ENCODE measurements at places on chromosomes 7 and 10. TPM values are rescaled to one million over a fixed set of nuclear protein-coding genes. Genes with fewer than 3 reads are reported as not detected.

- no peak for DNase-seq
These were observed 780 bp downstream of the CYP3A5 start for GRCh38 chr7:99679032-99679399.

PITX3 gene
- total RNA-seq = not detected

SFTPA1 gene
- total RNA-seq = not detected

DNA sequence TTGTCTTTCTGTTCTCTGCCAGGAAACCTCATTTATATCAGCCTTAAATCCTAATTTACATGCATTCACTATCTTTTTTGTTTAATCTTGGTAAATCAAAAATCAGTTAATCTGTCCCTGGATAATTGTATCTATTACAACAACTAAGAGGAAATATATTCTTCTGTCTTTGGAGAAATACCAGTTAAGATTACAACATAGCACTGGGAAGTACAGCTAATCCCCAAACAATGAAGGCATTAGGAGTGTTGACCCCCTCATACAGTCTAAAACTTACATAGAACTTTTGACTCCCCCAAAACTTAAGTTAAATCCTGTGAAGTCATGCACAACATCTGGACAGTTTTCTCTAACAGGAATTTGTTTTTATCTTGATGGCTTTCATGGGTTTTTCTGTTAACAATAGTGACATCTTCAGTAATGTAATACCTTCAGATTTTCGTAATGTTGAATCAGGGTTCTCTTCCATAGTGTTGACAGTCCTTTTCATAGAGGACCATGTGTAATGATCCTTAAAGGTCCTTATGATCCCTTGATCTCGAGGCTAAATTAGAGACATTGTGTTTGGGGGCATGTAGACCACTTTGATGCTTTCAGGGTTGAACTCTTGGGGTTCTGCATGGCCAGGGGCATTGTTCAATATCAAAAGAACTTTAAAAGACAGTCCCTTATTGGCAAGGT lies 24.1 kb upstream of the ABCC2 start:
- DNase-seq = peak; percentile 79

DNA sequence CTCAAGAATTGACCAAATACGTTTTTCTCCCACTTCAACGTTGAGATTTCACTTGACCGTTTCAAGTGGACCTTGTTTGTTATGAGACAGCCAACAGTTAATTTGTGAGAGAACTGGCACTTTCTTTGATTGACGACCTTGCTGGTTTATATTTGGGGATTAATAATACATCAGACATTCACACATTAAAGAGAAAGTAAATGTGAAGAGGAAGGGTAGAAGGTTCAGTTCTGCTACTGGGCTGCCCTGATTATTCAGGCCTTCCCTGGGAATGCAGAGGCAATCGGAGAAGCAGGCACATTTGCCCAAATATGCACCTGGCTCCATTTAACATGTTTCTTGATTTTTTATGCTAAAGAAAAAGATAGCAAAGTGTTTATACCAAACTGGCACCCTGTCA lies 114.1 kb downstream of the POU6F2 start:
- no peak for DNase-seq

LIPK gene
- not detected for total RNA-seq

DNA sequence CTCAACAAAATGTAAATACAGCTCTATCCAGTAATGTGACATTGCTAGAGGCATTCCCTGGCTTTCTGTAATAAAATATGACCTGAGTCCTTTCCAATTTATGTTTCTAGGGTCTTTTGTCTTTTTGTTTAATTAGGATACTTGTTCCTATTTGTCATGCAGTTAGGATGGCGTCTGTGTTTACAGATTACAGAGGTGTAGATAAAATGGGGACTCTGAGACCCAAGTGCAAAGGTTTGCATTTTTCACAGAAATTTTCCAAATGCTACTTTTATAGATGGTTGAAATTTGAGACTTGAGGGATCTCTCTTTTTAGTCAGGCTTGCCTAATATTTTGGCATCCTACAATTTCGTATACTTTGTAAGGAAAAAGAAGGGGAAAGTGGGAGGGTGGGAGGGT lies 332.4 kb downstream of the PTEN start:
- peak; percentile 26 for DNase-seq

SKIDA1 gene
- 0.90 TPM for total RNA-seq

PHTF2 gene
- total RNA-seq = 47.5 TPM

TMEM178B gene
- total RNA-seq = not detected

RAPGEF5 gene
- total RNA-seq = 4.2 TPM

PLEKHS1 gene
- total RNA-seq = not detected

DNA sequence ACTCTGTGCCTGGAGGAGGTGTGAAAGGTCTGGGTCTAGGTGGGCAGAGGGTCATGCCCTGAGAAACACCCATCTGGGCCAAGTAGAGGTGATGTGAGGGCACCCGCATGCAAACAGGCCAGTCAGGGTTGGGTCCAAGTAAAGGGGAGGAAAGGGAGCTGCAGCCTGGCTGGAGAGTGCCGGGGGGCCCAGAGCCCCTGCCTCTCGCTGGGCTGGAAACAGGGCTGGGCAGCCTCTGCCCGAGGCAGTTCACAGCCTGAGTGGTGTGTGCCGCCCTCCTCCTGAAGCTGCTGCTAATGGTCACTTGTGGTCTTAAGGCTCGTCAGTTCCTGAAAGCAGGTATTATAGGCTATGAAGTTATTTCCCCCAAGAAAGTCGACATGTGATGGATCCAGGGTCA lies 7.3 kb downstream of the CYP2E1 start:
- no peak for DNase-seq

MYL10 gene
- total RNA-seq = not detected

- no peak for DNase-seq
These were observed 5.5 kb downstream of the RBM20 start for GRCh38 chr10:110649347-110650264.

- DNase-seq = peak; percentile 78
These were observed 69.4 kb upstream of the HECTD2 start for GRCh38 chr10:91340613-91341362.

GRCh38 chr10:56912043-56912442 lies 551.0 kb upstream of the ZWINT start:
- no peak for DNase-seq

CFAP70 gene
- 1.4 TPM for total RNA-seq

DNA sequence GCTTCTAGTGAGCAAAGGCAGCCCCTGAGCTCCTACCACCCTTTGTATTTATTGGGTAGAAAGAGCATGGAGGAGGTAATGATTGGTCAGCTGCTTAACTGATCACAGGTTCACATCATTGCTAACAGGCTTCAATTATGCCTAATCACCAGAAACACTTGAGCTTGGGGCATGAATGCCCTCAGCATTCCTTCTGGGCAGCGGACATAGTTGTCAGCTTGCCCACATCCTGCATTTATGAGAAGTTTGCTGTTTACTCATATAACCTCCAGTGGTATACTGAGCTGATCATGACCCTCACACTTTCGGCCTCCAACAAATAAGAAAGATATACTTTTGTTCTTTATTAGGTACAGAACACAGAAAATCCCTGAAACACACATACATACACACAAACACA lies 140.3 kb upstream of the ODAD2 start:
- no peak for DNase-seq

DNA sequence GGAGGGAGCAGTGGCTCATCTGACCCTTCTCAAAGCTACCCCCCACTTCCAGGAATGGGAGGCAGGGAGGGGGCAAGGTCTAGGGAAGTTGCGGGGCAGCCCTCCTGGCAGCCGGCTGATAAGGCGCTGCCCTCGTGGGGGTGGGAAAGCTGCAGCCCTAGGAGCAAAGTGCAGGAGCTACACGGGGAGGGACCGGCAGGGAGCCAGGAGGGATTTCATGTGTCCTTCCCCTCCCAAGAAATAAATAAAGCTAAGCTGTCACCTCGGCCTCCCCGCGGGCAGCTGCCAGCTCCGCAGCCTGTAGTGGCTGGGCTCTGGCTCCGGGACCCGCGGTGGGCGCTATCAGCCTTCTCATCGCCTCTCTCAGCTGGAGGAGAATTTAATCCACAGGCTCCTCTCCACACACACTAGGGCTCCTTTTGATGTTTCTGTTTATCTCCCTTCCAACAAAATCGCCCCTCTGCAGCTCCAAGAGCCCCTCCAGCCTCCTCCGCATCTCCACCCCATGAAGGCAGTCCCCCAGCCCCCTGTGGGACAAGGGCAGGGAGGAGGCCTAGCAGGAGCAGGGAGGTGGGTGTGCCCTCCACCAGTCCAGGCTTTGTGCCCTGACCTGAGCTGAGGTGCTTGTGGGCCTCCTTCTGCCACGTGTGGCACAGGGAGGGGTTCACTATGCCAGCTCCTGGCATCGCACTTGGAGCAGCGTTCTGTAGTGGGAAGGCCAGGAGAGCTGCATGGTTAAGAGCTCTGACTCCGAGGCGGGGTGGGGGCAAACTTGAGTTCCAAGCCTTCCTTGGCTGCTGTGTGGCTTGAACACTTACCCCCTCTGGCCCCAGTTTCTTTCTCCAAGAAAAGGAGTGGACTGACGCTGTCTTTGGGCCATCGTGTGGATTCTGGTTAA lies 80.5 kb downstream of the C10orf105 start:
- DNase-seq = no peak

DNA sequence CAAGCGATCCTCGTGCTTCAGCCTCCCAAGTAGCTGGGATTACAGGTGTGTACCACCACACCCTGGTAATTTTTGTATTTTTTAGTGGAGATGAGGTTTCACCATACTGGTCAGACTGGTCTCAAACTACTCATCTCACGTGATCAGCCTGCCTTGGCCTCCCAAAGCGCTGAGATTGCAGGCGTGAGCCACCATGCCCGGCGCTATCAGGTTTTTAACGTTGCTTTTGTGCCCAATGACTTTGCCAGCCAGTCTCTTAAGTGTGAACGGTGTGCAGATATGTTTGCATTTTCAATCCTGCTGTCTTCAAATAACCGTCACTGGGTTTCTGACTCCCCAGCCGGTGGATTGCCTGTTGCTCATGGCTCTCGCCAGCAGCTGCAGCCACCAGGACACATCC lies 201.8 kb upstream of the PPP2R2D start:
- no peak for DNase-seq

GRCh38 chr7:71996141-71996540 lies 416.0 kb downstream of the CALN1 start:
- DNase-seq = no peak

GRCh38 chr7:44325811-44326241 lies 432 bp upstream of the CAMK2B start:
- no peak for DNase-seq

- DNase-seq = peak; percentile 18
These were observed 6.8 kb upstream of the AGR2 start for GRCh38 chr7:16811551-16811950.

- DNase-seq = no peak
These were observed 65.9 kb downstream of the AUTS2 start for GRCh38 chr7:69663911-69664832.

DNA sequence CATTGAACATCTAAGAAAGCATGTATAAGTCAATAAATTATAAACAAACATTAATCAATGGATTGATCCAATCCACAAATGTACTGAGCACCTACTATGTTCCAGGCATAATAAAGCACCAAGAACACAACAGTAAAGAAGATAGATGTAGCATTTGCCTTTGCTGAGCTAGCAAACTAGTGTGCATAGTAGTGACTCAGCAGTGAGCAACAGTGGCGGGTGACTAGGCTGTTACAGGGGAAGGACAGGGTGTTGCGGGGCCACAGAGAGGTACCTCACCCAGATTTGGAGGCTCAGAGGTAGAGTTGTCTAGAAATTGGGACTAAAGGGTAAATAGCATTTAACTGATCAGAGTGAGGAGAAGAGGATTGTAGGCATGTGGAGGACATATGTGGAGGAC lies 83.6 kb downstream of the NXPH1 start:
- no peak for DNase-seq

DNA sequence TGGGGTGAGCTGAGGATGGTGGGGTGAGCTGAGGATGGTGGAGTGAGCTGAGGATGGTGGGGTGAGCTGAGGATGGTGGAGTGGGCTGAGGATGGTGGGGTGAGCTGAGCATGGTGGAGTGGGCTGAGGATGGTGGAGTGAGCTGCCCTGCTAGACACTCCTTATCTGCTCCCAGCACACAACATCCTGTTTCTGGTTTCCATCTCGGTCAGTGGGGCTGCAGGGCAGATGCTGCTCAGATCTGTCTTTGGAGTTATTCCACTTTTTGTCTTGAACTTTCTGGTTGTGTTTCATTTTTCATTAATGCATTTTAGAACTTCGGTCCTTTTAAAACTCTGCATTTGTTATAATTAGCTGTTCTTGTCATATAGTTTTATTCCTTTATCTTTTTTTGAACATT lies 67.9 kb upstream of the ANTXRL start:
- no peak for DNase-seq

DNA sequence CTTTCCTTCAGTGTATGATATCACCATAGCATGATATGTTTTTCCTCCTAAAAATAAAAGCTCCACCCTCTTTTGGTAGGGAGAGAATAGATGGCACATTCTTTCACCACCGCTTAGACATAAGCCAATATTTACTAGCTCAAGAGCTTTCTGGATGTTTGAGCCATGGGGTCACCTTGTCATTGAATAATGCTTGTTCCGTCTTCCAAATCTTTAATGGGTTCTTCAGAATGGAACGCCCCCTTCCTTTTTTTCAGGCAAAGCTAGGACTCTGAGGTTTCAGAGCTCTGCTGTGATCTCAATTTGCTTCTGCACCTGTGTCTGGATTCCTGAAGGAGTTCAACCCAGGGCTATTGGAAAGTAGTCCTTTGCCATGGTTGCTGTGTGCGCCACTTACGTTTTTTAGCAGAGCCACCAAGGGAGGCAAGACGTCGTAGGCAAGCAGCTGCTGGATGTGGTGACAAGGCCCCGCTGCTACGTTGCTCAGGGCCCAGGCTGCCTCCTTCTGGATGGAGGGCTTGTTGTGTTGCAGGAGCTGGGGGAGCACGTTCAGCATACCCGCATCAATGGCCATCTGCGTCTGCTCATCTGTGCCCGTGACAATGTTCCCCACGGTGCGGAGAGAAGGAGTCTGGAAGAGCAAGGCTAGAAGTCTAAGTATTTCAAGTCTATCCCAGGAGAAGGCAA lies 23.2 kb downstream of the KPNA7 start:
- no peak for DNase-seq

DNA sequence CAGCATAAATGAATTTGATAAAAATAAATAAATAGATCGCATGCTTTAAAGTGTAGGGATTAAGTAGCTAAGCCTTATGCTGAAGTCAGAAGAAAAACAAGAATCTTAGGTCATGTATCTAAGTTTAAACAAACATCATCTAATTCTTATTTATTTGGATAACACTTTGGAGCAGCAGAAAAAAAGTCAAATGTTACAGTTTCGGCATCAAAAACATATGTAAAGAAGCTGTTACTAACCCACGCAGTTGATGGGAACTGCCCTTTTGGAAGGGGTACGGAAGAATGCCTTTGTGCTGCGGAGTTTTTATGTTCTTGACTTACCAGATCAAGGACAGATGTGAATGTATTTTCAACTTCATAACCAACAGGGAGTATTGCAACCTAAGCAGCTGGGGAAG lies 37.3 kb upstream of the HABP2 start:
- DNase-seq = no peak

DNA sequence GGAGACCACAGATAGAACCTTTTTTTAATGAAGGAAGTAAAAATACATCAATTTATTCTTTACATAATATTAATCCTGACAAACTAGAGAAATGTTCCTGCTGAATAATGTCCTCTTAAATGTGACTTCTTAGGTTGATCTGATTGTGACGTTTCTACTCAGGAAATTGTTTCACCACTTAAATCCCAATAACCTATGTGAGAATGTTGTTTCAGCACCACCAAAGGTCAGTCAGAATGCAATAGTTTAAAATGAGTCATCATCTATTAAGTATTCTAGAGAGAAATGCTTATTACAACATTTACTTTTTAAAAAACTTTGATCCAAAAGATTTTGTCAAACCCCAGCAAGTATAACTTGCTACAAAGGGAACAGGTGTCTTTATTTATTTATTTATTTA lies 155.4 kb upstream of the CACNA2D1 start:
- DNase-seq = peak; percentile 57

- DNase-seq = no peak
These were observed 130.5 kb upstream of the HABP2 start for GRCh38 chr10:113422371-113422770.

Data from fibroblast of the aortic adventitia (primary cell).